Purkinje cell (primary cell): ENCODE measurements at places on chromosomes 12 and 14. TPM values are rescaled to one million over a fixed set of nuclear protein-coding genes. Genes with fewer than 3 reads are reported as not detected.

Gene GLT1D1
- 3.0 and 4.5 TPM in 2 replicates for polyA plus RNA-seq

Gene IL26
- polyA plus RNA-seq, result not detected in 2 replicates

Gene DNAJC22
- not detected in 2 replicates for polyA plus RNA-seq

Gene TAS2R42
- polyA plus RNA-seq, result not detected in 2 replicates

Gene ADGRD1
- 12.0 and 15.4 TPM in 2 replicates for polyA plus RNA-seq

Gene RNU4-1
- polyA plus RNA-seq, result not detected in 2 replicates

Gene TSPAN8
- polyA plus RNA-seq, result 0.90 and 6.8 TPM in 2 replicates

Gene COX8C
- 1.0 TPM in 1 of 2 replicates, not detected in the other for polyA plus RNA-seq

Gene CRADD
- polyA plus RNA-seq, result 24.2 and 38.5 TPM in 2 replicates

Gene SDR9C7
- polyA plus RNA-seq, result 0.54 TPM in 1 of 2 replicates, not detected in the other

Gene OLR1
- polyA plus RNA-seq, result 0.28 and 1.1 TPM in 2 replicates

Gene GPR84
- polyA plus RNA-seq, result not detected in 2 replicates

Gene AKAP3
- 0.22 and 1.0 TPM in 2 replicates for polyA plus RNA-seq

Gene RPL10L
- polyA plus RNA-seq, result not detected in 2 replicates
